ENCODE measurements at places on chromosomes 12 and 14.

DNA sequence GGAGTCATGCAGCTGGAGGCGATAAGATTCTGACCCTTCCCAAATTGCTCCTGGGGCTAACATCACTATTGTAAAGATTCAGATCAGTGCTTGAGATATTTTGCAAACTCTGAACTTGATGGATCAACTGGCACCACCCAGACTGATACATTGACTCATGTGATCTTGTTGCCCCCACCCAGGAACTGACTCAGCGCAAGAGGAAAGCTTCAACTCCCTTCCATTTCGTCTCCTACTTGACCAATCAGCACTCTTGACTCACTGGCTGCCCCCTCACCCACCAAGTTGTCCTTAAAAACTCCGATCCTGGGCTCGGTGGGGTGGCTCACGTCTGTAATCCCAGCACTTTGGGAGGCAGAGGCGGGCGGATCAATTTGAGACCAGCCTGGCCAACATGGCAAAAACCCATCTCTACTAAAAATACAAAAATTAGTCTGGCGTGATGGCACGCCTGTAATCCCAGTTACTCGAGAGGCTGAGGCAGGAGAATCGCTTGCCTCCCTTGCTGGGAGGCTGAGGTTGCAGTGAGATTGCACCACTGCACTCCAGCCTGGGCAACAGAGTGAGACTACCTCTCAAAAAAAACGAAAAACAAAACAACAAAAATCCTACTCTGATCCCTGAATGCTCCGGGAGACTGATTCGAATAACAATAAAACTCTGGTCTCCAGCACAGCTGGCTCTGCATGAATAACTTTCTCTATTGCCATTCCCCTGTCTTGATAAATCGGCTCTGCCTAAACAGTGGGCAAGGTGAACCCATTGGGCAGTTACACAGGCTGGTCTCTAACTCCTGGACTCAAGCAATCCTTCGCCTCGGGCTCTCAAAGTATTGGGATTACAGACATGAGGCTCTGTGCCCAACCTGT is 9.8 kb upstream of the ARF6 start:
- no peak for DNase-seq

- DNase-seq = no peak
Observed at GRCh38 chr14:93729993-93730392, 58.3 kb downstream of the PRIMA1 start.

GRCh38 chr12:74455429-74455828 is 82.2 kb upstream of the ATXN7L3B start:
- DNase-seq = no peak

DNA sequence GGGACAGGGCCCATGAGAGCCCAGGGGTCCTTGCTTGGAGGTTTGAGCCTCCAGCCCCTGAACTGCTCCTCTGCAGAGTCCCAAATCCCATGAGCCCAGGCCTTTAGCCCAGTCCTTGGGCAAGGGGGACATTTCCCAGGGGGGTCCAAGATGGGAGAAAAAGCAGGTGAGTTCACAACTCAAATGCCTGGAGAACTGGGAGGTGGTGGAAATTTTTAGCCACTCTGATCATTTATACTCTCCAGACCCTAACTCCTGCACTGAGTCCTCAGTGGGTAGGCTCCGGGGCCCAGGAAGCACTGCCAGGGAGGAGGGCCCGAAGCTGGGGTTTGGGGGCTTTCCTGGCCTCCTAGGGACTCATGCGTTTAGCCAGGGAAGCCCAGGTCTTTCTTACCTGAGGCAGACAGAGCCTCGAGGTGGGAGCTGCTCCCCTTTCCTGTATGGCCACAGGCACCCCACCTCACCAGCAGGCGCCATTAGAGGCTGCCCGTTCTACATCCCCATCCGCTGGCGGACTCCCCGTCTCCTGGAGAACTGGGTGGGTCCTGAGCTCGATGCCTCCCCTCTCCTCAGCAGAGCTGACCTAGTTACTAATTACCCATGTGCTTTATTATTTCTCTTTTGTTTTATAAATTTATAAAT is 998 bp downstream of the HNF1A start:
- DNase-seq = no peak

Measured in naive thymus-derived CD4-positive, alpha-beta T cell (primary cell).